ENCODE measurements at places on chromosomes 7 and 10.

DNA sequence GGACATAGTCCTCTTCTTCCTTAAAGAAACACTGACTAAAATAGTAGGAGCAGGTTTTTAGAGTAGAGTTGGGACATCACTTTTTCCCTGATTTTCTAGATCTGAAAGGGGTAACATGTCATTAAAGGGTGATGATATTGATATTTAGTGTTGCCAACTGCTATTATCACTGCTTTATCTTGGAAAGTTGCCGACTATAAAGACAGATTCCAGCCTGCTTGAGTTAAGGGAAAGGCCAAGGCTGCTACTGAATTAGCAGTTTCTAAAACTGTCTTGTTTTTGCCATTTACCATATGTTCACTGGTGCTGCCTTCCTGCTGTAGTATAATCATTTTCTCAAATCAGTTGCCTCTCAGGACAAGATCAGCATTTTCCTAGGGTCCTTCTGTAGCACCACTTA, 29.7 kb downstream of the AP3M1 start:
- H3K4me3 ChIP-seq = no peak overlapping the region
- no peaks in the 10 kb centered on the region for H3K27me3 ChIP-seq
- no peaks in the 10 kb centered on the region for H3K4me1 ChIP-seq
- no peak for DNase-seq
- peaks cover 85% of the 10 kb centered on the region for H3K36me3 ChIP-seq
- H3K27ac ChIP-seq = no peak overlapping the region

- no peak overlapping the region for H3K27ac ChIP-seq
- H3K4me3 ChIP-seq = no peak overlapping the region
- peaks cover 3% of the 10 kb centered on the region for H3K27me3 ChIP-seq
- no peak for DNase-seq
- no peaks in the 10 kb centered on the region for H3K4me1 ChIP-seq
Observed at GRCh38 chr7:12759151-12759550, 71.7 kb downstream of the ARL4A start.

DNA sequence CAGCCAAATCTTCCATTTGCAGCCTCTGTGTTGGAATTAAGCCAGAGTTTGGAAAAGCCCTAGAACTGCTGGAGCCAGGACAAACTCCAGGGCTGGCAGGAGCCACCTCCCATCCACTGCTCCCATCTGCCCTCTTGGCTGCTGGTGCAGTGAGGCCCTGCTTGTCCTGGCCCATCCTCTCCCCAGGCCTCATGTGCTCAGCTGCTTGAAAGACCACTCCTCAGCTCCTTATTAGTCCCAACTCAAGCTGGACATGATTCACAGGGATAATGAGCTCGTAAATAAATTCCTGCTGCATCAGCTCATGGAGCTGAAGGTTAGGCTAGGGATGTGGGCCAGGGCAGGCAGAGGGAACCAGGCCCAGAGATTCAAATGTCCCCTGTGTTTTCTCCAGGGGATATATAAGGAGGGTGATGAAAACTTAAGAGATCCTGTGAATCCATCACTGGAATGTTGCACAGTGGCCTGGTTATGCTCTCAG, 282.8 kb downstream of the RPS24 start:
- H3K27ac ChIP-seq = no peak overlapping the region
- H3K4me1 ChIP-seq = no peaks in the 10 kb centered on the region
- H3K4me3 ChIP-seq = no peak overlapping the region
- no peaks in the 10 kb centered on the region for H3K27me3 ChIP-seq
- DNase-seq = no peak

DNA sequence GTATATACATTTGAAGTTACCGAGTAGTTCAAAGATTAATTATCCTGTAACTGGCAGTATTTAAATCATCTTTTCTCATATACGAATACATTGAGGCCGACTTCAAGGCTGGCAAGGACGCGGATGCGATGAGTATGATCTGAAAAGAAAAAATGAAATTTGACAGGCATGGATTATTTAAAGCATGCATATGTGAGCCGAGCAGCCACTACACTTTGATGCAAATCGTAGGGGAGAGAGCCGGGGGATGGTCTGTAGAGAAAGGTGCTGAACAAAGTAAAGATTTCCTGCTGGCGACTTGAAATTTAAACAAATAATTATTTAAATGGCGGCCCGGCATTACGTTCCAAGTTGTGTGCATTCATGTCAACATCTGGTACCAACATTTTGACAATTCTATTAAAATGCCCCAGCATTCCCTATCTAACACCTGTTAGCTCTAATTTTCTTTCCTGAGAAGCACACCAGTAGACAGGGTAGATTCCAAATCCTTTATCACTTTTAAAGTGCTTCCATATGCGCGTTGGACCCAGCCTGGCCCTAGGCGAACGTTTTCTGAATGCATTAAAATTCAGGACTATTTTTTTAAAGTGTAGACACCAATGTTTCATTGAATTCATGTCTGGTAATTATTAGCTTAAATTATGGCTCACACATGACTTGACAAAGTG, 188.7 kb downstream of the EMX2 start:
- peaks cover 3% of the 10 kb centered on the region for H3K27me3 ChIP-seq
- no peak for DNase-seq
- H3K36me3 ChIP-seq = no peaks in the 10 kb centered on the region

DNA sequence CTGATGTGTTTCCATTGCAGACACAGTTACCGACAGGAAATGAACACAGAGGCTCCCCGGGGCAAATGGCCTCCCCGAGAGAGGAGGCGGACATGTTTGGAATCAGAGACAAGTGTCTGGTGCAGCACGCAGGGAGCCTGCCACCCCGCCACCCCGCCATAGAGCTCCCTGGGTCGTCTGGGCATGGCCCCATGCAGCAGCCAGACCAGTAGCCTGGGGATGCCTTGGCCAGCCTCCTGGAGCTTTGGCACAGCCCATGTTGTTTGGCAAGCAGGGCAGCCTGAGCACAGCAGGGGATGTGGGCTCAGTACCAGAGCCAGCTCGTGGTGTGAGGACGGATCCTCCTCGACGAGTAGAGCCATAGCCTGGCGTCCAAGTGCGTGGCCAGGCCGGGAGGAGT, 80.8 kb downstream of the NKX6-2 start:
- H3K36me3 ChIP-seq = no peaks in the 10 kb centered on the region
- H3K4me3 ChIP-seq = no peak overlapping the region
- no peaks in the 10 kb centered on the region for H3K27me3 ChIP-seq
- no peaks in the 10 kb centered on the region for H3K4me1 ChIP-seq

GRCh38 chr7:6446838-6447580, 745 bp downstream of the DAGLB start:
- H3K27me3 ChIP-seq = no peaks in the 10 kb centered on the region
- peak overlapping the region; percentile 87 for H3K4me3 ChIP-seq
- peak overlapping the region; percentile 80 for H3K27ac ChIP-seq
- peak; percentile 28 for DNase-seq

Data from naive thymus-derived CD4-positive, alpha-beta T cell (primary cell).